ENCODE measurements at places on chromosomes 11 and 22.

DNA sequence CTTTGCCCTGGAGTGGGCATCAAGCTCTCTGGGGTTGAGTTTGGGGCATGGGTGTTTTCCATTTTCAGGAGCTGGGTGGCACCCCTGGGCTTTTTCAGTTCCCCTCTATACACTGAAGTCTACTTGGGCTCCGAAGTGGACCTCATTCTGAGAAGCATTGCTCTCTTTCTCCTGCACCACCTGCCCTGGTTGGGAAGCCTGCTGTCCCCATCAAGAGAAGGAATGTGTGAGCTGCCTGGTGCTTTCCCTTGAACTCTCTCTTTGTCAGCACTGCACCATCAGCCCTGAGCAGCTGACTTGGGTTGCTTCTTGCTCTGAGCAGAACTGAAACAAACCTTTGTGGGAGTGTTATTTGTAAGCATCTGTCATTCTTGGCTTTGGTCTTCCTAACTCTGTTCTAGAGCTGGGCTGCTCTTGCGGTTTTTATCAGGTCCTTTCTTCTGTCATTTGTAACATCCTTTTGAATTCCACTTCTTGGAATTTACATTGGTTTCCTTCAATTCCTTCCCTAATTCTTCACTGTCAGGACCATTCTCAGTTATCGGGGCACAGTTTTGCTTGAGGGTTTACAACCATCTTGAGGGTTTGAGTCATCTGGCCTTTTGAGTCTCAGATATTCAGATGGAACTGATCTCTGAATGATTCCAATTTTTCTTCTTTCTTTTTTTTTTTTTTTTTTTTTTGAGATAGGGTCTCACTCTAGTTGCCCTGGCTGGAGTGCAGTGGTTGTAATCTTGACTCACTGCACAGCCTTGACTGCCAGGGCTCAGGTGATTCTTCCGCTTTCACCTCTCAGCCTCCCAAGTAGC lies 20.5 kb downstream of the UBE2L3 start:
- DNase-seq, result peak; percentile 45

GRCh38 chr11:12258451-12258850 lies 118.9 kb upstream of the PARVA start:
- DNase-seq, result peak; percentile 78

- DNase-seq, result no peak
Measured at GRCh38 chr11:85809191-85809590, 1.8 kb downstream of the SYTL2 start.

GRCh38 chr11:11463405-11463804 lies 110.4 kb upstream of the CSNK2A3 start:
- DNase-seq, result no peak

GRCh38 chr11:9950462-9950861 lies 286.6 kb downstream of the SWAP70 start:
- no peak for DNase-seq

Measured in iris pigment epithelial cell (primary cell).